Glomerular endothelial cell (primary cell): ENCODE measurements at places on chromosomes 4 and X.

DNA sequence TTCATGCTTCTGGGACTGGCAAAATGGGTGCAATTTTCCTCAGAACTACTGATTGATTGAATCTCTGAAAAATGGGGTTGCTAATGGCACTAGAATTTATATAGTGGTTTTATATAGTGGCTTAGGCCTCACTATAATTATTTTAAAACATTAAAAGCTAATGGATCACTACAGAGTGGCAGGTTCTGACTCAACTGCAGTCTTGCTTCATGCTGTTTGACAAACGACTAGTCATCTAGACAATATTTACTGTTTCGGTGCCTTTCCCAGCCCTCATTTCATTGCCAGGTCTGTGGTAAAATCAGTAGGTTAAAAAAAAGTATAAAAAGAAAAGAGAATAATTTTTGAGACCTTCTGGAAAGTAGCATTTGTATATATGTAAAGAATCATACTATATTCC lies 352.8 kb upstream of the ATOH1 start:
- no peak for DNase-seq

DNA sequence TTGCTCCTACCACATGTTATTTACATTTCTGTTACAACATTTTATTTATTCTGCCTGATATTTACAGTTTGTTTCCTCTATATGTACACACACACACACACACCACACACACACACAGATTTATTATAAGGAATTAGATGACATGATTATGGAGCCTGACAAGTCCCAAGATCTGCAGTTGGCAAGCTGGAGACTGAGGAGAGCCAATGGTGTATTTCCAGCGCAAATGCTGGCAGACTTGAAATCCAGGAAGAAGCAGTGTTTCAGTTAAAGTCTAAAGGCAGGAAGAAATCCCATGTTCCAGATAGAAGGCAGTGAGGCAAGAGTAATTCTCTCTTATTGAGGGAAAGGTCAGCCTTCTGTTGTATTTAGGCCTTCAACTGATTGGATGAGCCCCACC lies 1.8 kb upstream of the KLHL4 start:
- DNase-seq: no peak

DNA sequence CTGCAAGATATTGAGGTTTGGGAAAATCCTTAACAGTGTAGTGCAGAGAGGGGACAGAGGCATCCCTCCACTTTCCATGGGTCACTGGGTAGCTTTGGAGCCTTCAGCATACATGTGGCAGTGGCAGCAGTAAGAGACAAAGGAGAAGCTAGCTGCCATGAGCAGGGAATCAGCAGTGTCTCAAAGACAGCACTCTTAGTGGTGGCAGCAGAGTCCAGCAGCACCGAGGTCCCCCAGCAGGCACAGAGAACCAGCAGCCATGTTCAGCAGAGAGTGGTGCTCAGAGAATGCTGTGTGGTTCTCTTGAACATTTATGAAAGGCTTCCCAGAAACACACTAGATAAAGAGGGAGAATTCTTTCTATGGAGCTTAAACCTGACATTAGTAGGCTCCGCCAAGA lies 308.5 kb downstream of the CENPC start:
- no peak for DNase-seq

GRCh38 chr4:153273751-153274150 lies 69.5 kb downstream of the TRIM2 start:
- no peak for DNase-seq

DNA sequence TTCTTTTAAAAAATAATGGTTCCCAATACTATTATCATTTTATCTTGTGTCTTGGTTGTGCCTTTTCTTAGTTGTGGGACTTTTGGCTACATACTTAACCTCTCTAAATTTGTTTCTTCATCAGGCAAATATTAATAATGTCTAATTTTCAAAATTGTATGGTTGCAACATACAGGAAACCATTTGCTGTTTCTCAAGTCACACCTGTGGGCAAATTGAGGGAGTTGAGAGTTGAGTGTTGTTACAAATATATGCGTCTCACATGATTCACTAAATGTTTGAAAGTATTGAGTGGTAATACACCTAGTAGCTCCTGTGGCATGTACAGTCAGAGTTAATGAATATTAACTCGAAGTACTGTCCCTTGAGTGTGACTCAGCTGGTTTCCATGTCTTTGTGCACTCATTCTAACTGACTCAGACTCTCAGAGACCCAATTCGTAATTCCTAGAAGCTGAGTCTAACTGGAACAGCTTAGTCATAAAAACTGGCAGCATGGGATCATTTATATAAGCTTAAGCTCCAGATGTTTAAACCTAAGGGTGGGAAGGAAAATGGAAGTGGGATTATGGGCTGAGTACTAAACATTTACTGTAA lies 802.4 kb downstream of the TRIML1 start:
- no peak for DNase-seq

DNA sequence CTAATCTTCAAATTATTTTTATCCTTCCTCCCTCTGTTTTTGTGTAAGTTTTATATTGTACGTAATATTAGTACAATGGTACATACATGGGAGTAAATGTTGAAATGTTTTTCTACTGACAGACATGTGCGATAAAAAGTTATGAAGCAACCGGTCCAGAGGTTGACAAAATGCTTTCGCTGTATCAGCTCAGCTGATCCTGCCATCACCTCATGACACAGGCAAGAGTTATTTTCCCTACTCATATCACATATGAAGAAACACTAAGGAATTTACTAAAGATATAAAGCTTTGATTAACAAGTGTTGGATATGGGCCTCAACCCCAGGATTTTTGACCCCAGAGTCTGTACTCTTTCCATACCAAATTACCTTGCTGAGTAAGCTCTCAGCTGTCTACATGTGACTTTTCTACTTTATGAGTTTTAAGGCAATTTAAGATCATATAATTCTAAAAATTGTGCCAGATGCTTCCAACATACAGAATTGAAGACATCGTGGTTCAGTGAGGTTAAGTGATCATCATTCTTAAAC lies 50.0 kb downstream of the CLCN5 start:
- DNase-seq: no peak

DNA sequence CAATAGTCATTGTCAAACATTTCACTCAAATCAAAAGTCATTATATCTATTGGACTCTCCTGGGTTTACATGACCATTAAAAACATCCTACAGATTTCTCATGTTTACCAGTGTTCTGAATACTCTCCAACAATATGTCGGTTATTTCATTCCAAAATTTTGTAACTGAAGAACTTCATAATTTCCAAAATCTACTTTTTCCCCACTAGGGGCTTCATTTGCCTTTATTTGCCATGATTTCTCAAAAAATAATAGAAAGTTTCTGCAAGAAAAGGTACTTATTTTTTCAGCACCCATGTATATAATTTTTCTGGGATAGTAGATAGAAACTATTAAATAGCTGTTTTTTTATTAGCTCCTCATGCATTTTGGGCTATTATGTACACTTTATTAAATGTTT lies 49.0 kb downstream of the PRDM5 start:
- DNase-seq: no peak

DNA sequence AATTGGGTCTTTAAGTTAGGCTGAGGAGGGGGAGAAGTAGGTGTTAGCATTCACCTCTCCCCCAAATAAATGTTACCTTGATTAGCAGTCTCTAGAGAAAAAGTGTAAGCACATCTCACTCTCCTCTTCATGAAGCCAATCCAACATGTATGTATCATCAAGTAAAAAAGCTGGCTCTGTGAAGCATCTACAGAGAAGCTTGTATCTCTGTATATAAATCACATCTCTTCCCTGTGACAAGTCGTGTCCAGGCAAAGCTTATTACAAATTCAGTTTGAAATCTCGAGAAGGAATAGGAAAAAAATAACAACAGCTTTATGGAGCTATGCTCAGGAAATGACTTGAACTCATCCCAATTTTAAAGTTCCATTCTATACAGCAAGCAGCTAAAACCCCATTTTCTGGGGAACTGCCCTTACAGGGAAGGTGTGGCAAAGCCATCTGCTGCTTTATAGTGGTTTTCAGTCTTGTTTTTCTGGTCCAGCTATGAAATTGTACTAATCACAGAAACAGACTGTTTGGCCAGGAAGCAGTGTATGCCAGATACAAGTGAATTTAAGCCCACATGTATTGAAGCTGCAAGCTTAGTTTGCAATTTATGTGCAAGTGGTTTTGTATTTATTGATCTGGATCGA lies 313.3 kb upstream of the NOCT start:
- no peak for DNase-seq

- no peak for DNase-seq
Measured at GRCh38 chrX:69262036-69262936, 97.0 kb upstream of the PJA1 start.

- DNase-seq: no peak
Measured at GRCh38 chr4:126364311-126364911, 1049.7 kb downstream of the FAT4 start.
